Uterus (tissue), 4 donors: ENCODE measurements at places on chromosomes 1 and 21.

GRCh38 chr1:23564529-23565122, 5.3 kb upstream of the ID3 start:
- DNase-seq = no peak

DNA sequence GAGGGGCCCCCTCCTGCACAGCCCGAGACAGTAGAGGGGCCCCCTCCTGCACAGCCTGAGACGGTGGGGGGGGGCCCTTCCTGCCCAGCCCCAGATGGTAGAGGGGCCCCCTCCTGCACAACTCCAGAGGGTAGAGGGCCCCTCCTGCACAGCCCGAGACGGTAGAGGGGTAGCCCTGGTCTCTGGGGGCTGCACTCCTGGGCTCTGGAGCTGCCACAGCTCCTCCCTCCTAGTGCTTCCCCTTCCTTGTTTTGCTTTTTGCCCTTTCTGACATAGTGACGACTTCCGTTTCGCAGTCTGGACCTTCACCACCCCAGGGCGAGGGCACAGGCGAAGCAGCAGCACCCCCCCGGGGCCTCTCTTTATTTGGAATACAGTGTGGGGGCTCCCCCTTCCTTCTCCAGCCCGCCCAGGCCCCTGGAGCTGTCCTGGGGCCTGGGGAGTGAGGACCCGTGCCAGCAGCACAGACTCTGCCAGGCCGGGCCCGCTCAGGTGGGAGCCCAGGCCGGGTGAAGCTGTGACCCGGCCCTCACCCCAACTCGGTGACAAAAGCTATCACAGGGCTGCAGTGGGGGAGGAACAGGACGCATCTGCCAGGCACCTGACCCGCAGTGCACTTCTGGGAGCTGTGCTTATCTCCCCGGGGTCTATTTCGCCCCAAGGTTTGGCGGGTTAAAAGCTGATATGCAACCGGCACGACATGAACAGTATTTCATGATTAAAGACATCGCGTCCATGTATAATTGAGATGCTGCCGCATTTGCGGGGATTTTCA, 1.1 kb upstream of the PRXL2B start:
- peak; percentile 65 for DNase-seq

DNA sequence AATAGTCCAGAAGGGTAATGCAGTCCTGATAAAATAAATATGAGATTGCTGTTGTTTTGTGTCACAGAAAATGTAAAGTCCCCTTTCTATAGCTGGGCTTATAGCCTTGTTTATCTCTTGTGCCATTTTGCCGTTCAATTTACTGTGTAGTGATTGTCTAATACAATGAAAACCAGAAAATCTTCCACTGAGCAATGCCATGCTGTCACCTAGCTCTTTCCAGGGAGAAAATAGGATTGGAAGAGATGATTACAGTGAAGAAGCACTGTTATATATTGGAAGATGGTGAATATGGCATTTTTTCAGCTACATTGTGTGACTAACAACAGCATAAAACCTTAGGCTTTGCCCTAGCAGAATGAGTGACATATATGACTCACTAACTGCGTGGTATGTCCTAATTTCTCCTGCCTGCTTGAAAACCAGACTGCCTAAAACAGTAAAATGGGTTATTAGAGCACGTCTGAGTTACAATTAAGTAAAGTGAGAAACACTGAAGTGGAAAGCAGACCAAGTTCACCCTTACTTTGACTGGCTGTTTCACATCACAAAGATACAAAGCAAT, 332.4 kb upstream of the ZP4 start:
- no peak for DNase-seq

- no peak for DNase-seq
Measured at GRCh38 chr1:91836331-91837040, 49.5 kb downstream of the TGFBR3 start.

GRCh38 chr21:41973861-41974751, 20.3 kb upstream of the C2CD2 start:
- no peak for DNase-seq

DNA sequence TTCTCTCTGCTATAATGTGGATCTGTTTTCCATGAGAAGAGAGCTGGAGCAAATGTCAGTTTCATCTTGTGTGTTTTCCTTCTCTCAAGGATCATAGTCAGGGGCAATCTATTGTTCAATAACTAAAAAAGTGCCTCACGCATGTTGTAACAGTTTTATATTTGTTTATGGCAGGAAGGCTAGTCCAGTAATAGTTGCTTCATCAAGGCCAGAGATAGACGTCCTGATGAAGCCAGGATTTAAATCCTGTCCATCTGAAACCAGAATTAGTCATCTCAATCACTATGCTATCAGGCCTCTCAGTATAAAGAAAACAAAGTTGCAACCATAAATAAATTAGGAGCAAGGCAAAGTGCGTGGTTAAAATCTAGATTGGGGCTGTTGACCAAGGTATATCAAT, 30.2 kb upstream of the DUSP10 start:
- no peak for DNase-seq

- DNase-seq = no peak
Measured at GRCh38 chr1:87167157-87167789, 161.4 kb upstream of the LMO4 start.

GRCh38 chr1:66137235-66137634, 344.5 kb downstream of the PDE4B start:
- DNase-seq = no peak

DNA sequence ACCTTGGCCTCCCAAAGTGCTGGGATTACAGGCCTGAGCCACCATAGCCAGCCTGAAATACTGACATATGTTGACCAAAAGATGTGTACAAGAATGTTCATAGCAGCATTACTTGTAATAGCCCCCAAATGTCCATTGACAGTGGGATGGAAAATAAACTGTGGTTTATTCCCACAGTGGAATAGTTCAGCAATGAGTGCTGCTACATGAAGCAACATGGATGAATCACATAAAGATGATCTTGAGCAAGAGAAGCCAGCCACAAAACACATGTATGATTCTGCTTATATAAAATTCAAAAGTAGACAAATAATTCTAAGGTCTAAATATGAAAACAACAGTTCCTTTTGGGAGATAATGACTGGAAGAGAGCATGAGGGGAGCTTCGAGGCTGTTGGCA, 9.1 kb upstream of the CREG1 start:
- no peak for DNase-seq
